ENCODE measurements at places on chromosomes 3 and 15.

GRCh38 chr3:58586776-58587192, 9.6 kb upstream of the FAM107A start:
- no peak for DNase-seq

DNA sequence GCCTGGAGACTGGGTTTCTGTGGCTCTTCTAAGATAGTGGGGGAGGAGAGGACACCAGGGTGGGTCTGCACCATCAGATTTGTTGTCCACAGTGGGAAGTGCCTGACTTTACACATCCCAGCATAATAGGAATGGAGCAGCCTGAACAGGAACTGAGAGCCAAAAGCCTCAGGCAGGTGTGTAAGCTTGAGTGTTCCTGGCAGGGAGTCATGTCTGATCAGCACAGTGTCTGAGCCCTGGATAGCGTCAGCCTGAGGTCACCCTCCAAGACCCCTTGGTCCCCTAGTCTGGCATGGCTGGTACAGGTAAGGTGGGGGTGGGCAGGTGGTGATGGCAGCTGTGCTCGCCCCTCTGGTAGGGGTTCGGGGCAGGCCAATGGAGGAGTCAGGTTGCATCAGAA, 20.2 kb downstream of the INSYN1 start:
- DNase-seq: no peak

DNA sequence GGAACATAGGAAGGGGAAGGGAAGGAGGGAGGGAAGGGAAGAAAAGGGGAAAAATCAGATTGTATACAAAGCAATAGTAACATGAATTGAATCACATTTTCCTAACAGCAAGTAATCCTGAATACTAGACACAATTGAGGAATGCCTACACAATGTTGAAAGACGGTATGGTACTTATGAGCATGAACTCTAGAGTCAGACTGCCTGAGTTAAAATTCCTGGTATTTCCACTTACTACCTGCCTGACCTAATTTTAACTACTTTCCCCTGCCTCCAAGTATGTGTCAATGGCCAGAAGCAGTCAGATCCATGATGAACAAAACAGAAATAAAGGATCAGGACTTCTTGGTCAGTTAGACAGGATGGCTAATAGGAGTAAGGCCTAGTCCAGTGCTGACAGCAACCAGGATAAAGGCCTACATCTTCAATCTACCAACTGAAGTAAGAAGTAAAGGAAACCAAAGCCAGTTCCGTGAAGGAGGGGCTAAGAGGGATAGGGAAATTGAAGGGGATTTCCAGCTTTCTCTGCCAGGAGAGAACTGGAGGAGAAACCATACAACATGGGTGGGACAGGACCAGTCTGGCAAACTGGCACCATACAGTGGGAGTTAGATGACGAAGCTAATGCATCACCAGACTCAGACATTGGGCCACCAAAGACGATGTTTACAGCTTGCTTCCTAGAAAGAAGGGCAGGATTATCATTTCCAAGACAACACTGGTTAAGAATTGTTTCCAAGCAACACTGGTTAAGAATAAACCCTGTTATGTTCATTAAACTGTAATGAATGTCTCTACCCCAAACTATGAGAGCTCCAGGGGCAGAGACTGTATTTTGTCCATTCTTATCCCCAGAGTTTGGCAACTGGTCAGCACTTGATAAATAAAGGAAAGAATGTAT, 151.6 kb upstream of the UBE2E2 start:
- no peak for DNase-seq

- DNase-seq: no peak
Measured at GRCh38 chr3:85605066-85605465, 646.3 kb downstream of the CADM2 start.

DNA sequence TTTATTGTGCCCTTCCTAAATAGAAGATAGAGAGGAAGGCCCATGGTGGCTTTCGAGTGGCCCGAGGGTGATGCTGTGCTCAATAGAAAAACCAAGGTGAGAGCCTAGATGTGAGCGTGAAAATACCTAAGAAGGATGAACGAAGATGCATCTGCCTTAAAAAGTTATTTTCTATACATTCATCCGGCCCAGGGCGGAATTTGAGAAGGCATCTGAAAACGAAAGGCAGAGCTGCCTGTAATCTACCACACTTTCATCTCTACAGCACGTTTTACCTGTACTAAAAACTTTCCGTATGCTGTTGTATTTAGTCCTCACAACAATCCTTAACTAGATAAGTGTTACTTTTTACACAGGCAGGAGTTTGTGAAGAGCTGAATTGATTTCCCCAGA, 1.4 kb downstream of the DUT start:
- no peak for DNase-seq

Measured in stimulated activated CD8-positive, alpha-beta memory T cell treated with anti-CD3 and anti-CD28 coated beads, Interleukin-7, amount 100 ng/mL, for 4 hours (primary cell).